ENCODE measurements at places on chromosomes 11 and 22.

GRCh38 chr11:66924272-66924671, 33.9 kb downstream of the PC start:
- no peak for DNase-seq

- no peak for DNase-seq
Observed at GRCh38 chr22:29156507-29156906, 49.2 kb upstream of the EMID1 start.

- no peak for DNase-seq
Observed at GRCh38 chr11:45657496-45658260, 7.7 kb downstream of the CHST1 start.

DNA sequence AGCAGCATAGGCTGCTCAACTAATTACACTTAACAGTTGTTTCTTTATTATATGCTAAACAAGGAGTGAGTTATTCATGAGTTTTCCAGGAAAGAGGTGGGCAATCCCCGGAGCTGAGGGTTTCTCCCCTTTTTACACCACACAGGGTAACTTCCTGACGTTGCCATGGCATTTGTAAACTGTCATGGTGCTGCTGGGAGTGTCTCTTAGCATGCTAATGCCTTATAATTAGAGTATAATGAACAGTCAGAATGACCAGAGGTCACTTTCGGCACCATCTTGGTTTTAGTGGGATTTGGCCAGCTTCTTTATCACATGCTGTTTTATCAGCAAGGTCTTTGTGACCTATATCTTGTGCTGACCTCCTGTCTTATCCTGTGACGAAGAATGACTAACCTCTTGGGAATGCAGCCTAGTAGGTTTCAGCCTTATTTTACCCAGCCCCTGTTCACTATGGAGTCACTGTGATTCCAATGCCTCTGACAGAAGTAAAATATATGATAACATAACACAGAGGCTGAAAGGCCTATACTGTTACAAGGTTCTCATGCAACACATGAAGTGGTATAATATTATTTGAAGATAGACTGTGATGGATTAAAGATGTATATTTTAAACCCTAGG, 41.3 kb upstream of the RDX start:
- DNase-seq = no peak

DNA sequence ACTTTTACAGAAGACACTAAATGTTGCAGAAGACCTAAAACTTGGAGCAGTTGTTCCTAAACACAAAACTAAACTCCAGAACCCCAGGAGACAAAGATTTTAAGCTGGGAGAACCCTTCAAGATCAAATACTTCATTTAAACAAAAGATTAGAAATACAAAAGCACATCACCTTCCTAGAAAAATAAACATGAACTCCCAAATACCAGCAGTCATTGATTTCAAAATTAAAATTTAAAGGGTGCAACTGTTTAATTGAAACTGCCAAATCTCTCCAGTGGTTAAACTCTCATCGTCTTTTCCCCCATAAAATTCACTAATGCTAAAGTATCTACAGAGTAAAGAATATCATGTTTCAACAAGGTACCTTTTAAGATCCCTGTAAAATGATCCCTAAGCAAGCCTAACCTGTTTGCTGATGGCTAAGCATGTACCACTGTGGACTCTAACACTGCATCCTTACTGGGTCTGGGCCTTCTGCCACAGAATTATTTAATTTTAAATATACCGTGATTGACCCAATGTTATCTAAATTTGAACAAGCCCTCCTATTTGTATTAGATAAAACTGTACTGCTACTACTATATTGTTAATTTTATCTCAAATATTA, 53.7 kb upstream of the CCDC34 start:
- no peak for DNase-seq

DNA sequence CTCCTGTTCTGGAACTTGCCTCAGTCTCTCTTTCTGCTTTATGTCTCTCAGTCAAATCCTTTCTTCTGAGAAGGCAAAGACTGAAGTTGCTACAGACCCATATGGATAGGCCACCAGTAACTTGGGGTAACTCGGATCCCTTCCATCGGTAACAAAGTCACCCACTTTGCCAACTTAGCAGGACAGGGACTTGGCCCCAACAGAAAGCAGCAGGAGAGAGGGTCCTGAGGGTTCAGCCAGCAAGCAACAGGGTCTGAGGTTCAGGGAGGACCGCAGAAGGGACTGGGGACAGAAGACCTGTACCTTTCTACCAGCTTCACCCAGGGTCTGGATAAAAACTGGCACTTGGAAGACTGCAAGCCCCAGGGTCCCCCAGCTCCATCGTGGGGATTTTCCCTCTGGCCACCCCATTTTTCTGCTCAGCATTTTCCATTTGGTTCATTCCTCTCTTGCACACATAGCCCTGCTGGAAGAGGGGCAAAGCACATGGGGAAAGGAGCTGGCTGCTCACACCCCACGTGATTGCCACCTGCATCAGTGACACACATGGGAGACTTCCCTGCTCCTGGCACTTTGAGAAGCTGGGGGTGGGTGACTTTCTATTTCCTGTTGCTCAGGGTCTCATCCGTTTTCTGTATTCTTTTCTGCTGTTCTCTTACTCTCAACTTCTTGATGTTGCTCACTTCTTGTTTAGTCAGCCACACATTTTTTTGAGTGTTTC, 34.6 kb upstream of the GNAZ start:
- DNase-seq = peak; percentile 10

DNA sequence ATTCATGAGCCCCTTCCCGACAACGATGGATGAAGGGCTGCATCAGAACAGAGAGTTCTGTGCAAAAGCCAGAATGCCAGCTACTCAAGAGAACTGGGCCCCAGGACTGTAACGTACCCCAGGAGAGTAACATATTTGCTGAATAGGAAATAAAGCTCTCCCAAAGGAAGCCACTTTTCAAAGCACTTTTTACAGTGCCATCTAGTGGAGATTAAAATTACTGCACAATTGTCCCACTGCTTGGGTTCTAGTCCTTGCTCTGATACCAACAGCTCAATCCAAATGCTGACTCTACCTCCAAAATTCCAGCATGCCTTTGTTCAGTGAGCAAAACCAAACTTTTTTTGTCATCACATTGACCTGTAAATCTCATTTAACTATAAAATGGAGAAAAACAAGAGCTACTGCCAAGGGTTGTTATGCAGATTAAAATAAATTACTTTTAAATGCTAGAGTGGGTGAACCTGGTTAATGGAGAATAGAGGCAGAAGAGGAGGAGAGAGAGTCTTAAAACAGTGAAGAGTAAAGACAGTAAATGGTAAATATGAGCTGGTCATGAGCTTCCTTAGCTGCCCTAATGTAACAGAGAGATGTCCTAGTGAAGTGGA, 87.6 kb upstream of the FSHB start:
- peak; percentile 13 for DNase-seq

- no peak for DNase-seq
Observed at GRCh38 chr22:36911887-36912661, 1.4 kb upstream of the CSF2RB start.

- no peak for DNase-seq
Observed at GRCh38 chr11:78261367-78261766, 72.6 kb downstream of the USP35 start.

GRCh38 chr11:44854741-44855492, 95.8 kb downstream of the TP53I11 start:
- DNase-seq = no peak

- DNase-seq = no peak
Observed at GRCh38 chr22:44192816-44193534, 12.2 kb downstream of the PARVG start.

DNA sequence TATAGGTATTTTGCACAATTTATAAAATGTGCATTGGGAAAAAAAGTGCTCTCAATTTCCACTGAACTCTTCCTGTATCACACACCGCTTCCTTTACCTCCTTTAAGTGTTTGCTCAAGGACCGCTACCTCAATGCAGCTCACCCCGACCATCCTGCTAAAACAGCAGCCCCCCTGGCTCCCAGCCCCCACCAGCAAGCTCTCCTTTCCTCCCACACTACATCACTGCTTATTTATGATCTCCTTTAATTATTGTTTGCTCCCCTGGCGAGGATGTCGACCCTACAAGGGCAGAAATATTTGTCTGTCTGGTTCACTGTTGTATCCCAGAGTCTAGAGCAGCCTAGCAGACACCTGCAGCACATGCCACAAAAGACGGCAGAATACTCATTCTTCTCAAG, 10.0 kb downstream of the SHANK2 start:
- DNase-seq = no peak

DNA sequence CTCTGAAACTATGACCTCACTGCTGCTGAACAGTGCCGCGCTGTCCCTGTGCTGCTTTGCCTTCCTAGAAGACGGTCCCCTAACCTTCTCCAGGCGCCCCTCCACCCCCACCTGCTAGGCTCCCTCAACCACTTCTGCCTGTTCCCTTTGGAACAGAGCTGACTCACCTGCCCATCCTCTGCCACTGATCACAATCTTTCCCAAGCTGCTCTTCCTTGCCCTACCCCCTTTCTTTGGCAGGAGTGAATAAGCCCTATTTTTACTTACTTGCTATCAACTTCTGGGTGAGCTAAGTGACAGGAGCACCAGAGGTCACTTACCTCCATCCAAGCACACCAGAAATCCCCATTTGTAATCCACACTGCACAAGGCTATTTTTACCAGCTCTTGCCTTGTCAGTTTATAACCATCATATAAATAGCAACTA, 116.0 kb upstream of the BID start:
- DNase-seq = no peak

DNA sequence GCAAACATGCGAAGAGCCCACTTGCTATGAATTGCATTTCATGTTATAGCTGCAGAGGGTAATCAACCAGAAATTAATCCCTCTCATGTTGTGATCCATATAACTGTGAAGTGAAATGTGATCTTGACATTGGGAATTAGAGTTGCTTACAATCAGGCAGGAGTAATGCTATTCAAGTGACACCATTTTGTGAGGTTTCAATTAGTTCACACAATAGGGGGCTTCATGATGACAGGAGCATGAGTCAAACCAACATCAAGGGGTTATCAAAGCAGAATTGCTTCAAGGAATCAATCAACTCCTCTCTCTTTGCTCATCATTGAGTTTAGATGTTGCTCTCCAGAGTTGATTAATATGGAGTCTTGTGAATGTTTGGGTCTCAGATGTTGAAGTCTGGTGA, 1585.2 kb upstream of the TENM4 start:
- no peak for DNase-seq

- DNase-seq = no peak
Observed at GRCh38 chr11:35550374-35551036, 25.1 kb upstream of the PAMR1 start.
